ENCODE measurements at places on chromosomes 12 and 14. TPM values are rescaled to one million over a fixed set of nuclear protein-coding genes. Genes with fewer than 3 reads are reported as not detected.

DNA sequence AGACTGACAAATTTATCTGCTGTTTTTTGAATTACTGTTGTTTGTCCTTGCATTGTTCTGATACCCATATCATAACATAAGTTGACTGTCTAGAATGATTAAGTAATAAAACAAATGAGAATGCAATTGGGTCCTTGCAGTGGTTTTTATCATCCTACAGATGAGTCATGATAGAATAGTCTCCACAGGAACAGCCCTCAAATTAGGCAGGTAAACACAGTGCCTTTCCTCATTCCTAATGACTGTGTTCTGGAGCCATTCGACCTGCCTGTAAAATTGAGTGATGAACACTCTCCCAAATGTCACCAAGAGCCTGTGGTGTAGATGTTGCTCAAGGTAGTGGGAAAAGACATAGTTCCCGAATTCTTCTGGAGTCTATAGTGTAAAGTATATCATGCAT lies 12.3 kb downstream of the NKX2-8 start:
- H3K27ac ChIP-seq: no peak overlapping the region
- H3K4me3 ChIP-seq: no peak overlapping the region
- H3K4me1 ChIP-seq: no peaks in the 10 kb centered on the region
- H3K27me3 ChIP-seq: peaks cover 3% of the 10 kb centered on the region
- no peaks in the 10 kb centered on the region for H3K36me3 ChIP-seq

The TROAP gene
- total RNA-seq: 89.2 TPM

The FGF6 gene
- not detected for total RNA-seq

GRCh38 chr12:24127919-24128721 lies 178.7 kb upstream of the SOX5 start:
- peaks cover 20% of the 10 kb centered on the region for H3K4me1 ChIP-seq
- H3K27me3 ChIP-seq: peaks cover 50% of the 10 kb centered on the region
- DNase-seq: no peak
- no peak overlapping the region for H3K4me3 ChIP-seq
- H3K27ac ChIP-seq: no peak overlapping the region

- no peak for DNase-seq
- peaks cover 21% of the 10 kb centered on the region for H3K4me1 ChIP-seq
- H3K27ac ChIP-seq: no peak overlapping the region
- H3K27me3 ChIP-seq: no peaks in the 10 kb centered on the region
These were observed 151.4 kb downstream of the TMTC2 start for GRCh38 chr12:82838131-82838551.

GRCh38 chr12:5967645-5968415 lies 22.8 kb upstream of the ANO2 start:
- DNase-seq: no peak
- peaks cover 37% of the 10 kb centered on the region for H3K4me1 ChIP-seq
- H3K36me3 ChIP-seq: no peaks in the 10 kb centered on the region

DNA sequence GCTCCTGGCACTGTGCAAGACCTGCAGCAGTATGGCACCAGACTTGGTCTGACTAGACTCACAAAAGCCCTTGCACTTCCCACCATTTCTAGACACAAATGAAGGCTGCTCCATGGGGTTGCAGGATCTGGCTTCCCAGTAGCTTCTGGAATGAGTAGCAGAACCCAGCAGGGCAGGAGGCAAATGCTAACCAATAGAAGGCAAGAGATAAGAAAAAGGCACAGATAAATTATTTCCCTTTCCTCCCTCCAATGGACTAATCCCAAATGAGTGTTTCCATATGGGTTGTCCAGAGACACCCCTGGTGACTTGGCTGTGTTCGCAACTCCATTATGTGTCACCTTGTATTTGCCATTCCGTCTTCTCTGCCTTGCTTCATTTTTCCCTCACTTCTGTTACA lies 49.7 kb downstream of the KIF21A start:
- peak overlapping the region; percentile 78 for H3K27ac ChIP-seq
- H3K4me3 ChIP-seq: no peak overlapping the region
- no peaks in the 10 kb centered on the region for H3K27me3 ChIP-seq
- H3K36me3 ChIP-seq: peaks cover 2% of the 10 kb centered on the region
- H3K4me1 ChIP-seq: peaks cover 75% of the 10 kb centered on the region

The LRP1-AS gene
- not detected for total RNA-seq

DNA sequence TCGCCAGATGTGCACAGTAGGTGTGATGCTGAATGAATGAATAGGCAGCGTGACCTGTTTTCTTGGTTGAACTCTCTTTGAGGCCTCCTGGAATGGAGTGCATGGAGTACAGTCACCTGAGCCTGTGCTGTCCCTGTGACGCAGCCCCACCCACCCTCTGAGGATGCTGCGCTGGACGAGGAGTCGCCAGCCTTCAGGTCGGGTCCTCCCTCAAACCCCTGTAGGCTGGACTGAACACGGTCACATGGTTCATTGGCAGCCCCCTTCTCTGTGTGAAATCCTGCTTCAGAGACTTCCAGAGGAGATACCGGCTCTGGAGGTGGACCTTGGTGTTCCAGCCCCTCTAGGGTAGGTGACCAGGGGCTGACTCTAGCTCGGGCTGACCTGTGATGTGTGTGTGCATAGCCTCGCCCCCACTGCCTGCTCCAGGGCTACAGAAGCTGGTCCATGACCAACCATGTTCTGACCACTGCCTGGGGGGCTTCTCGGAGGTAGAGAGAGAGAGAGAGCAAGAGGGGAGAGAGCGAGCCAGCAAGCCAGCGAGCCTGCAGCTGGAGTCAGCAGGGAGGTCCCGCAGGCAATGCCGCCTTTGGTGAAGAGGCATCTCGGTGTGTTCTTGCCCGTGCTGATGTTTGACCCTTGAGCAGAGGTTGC lies 158.0 kb upstream of the RTL1 start:
- no peak for DNase-seq
- H3K36me3 ChIP-seq: peaks cover 52% of the 10 kb centered on the region
- H3K27ac ChIP-seq: no peak overlapping the region
- no peak overlapping the region for H3K4me3 ChIP-seq
- H3K4me1 ChIP-seq: no peaks in the 10 kb centered on the region
- no peaks in the 10 kb centered on the region for H3K27me3 ChIP-seq

The C3AR1 gene
- not detected for total RNA-seq

DNA sequence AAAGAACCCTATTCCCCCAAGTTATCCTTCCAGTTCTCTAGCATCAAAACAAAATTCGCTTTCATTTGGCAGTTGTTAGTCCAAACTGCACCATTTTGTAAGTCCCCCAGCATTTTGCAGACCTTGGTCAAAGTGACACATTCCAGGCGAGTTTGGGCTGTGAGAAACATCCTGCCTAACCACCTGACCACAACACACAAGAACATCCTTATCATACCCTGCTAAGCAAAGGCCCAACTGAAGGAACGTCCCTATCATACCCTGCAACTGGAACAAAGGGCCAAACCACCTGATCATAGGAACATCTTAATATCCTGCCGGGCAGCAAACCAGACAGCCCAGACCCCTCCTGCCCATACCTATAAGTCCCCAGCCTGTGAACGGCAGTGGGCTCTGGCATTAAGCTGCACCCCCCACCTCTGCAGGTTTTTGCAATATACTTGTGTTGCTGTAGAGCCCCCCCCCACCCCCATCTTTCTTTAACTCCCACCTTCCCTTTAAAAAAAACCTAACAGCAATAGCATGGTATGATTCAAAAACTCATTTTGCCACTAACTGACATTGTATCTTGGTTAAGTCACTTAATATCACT lies 2.7 kb downstream of the PCNX4 start:
- DNase-seq: no peak
- peak overlapping the region; percentile 88 for H3K4me3 ChIP-seq
- peaks cover 16% of the 10 kb centered on the region for H3K36me3 ChIP-seq
- H3K27ac ChIP-seq: peak overlapping the region; percentile 67

DNA sequence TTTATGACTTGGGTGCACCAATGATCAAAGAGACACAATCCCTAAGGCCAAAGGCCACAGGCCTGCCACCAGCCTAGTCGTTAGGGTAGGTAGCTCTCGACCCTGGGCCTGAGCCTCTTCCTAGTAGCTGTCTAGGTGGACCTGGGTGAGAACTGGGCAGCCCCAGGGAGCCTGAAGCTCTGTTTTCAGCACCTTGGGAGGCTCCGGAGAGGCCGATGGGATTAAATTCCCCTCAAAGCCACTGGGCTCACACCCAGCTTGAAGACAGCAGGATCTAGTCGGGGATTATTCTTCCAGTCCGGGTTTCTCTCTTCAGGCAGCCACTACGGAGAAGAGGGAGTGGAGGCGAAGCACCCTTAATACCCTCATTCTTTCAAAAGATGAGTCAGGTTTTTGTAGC lies 79.8 kb downstream of the TMEM260 start:
- H3K36me3 ChIP-seq: peaks cover 2% of the 10 kb centered on the region
- H3K27ac ChIP-seq: no peak overlapping the region
- peaks cover 24% of the 10 kb centered on the region for H3K27me3 ChIP-seq
- H3K4me3 ChIP-seq: no peak overlapping the region

Data from WTC11 (cell line).